ENCODE measurements at places on chromosomes 2 and 18. TPM values are rescaled to one million over a fixed set of nuclear protein-coding genes. Genes with fewer than 3 reads are reported as not detected.

Gene CNTNAP5
- not detected for total RNA-seq

Gene ME2
- total RNA-seq = 27.0 TPM

Gene BOD1L2
- not detected for total RNA-seq

Gene PID1
- 95.4 TPM for total RNA-seq

Gene PJVK
- 2.0 TPM for total RNA-seq

Gene MC5R
- not detected for total RNA-seq

Gene ASIC4
- total RNA-seq = not detected

Gene CD207
- not detected for total RNA-seq

Gene ABCB6
- total RNA-seq = 30.4 TPM

Gene ARHGAP15
- 7.2 TPM for total RNA-seq

Gene TEX44
- not detected for total RNA-seq

Gene RMND5A
- 45.6 TPM for total RNA-seq

Gene IL18R1
- 8.1 TPM for total RNA-seq

Gene IL1R2
- 13.6 TPM for total RNA-seq

GRCh38 chr18:49335677-49336076 is 124.8 kb downstream of the DYM start:
- DNase-seq = no peak

- no peak for DNase-seq
These were observed 803.3 kb downstream of the ADCYAP1 start for GRCh38 chr18:1708006-1708405.

DNA sequence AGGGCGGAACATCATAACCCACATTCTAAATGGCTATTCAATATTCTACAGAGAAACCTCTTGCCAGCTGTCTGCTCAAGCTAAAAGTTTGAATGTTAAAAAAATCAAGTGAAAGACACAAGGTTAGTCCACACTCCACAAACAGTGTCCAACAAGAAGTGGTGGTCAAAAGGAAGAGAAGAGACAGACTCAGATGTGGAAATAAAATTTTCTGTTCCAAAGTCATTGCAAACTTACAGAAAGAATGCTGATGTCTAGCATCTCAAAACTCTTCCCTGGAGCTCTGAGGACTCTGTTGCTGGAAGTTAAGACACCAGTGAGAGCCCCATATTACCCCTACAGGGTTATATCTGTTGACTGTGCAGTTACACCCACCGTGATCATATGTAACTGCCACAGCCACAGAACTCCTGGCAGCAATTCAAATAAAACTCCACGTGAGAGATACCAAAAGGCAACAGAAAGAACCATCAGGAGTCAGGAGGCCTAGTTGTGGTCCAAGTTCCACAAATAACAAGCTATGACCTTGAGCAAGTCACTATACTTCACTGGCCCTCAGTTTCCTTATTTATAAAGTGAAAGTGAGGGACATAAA is 60.9 kb downstream of the AAK1 start:
- DNase-seq = no peak

GRCh38 chr2:73979686-73980085 is 5.0 kb upstream of the TET3 start:
- DNase-seq = no peak

- peak; percentile 52 for DNase-seq
These were observed at the start of gene UNC80 for GRCh38 chr2:209771474-209772289. UNC80 (plus strand) TSS chr2:209771832; CDS start chr2:209772073, 241 bp downstream.

DNA sequence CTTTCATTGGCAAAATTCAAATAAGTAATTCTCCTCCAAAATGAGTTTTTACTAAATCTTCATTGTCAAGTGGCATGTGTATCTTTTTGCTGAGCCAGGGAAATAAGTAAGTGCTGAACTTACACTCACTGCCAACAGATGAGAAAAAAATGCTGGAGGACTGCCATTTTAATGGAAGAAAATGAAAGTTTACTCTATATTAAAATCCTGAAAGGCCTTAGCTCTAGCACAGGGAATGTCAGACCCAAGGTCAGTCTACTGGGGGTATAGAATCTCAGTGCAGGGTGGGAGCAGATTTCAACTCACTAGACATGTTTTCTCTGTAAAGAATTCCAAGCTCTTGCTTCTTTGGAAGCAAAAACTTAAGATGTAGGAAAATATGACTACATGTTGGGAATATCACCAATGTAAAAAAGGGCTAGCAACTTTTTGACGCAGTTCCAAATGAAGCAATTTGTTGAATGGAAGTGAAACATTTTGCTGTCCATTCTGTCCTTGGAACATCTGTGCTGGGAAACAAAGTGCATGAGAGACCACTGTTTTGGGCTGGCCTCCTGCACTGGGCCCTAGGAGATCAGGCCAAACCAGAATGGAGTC is 127.0 kb downstream of the ST6GAL2 start:
- no peak for DNase-seq

DNA sequence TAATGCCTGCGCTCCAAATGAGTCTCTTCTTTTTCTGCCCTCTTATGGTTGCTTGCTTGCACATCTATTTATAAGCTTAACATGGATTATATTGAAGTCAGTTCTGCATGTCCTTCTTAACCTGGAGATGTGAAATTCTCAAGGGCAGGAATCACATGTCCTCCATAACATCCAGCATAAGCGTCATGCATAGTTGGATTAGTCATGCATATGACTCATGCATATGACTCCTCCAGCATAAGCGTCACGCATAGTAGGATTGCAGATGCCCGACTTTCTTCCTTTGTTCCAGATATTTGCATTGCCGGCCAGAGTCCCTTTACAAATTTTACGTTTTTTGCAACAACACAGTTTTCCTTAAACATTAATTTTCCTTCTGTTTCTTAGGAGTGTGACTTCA is 308.6 kb downstream of the TGIF1 start:
- DNase-seq = no peak

DNA sequence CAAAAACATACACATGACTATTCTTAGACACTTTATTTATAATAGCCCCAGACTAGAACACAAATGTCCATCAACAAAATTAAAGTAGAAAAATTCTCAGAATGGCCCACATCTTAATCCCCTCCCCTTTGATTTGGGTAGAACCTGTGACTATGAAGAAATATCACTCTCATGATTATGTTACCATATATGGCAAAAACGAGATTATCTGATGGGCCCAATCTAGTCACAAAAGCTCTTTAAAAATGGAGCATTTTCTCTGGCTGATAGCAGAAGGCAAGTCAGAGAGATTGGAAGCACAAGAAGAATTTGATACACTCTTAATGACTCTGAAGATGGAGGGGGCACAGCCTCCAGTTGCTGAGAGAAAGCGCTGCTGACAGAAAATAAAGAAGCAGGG is 39.6 kb downstream of the METTL4 start:
- no peak for DNase-seq

DNA sequence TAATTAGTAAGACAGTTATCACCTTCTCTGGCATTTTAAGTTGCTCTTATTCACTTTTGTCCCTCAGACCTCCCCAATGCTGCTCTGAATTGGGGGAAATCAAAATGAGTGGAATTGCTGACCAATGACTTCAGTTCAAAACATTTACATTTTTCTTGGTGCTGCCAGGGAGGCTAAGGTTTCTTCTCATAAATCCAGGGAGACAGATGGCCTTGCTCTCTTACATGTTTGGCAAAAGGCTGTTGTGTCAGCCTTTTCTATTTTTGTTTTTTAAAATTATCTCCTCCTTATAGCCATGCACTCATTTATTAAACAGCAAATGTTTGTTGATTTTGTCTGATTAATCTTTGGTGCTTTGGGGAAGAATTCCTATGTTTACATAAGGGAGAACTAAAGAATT is 82.0 kb downstream of the GALNT13 start:
- DNase-seq = no peak

DNA sequence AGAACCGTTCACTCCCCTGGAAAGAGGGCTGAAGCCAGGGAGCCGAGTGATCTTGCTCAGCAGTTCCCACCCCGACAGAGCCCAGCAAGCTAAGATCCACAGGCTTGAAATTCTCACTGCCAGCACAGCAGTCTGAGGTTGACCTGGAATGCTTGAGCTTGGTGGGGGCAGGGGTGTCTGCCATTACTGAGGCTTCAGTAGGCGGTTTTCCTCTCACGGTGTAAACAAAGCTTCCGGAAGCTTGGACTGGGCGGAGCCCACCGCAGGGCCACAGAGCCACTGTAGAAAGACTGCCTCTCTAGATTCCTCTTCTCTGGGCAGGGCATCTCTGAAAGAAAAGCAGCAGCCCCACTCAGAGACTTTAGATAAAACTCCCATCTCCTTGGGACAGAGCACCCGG is 180.8 kb downstream of the WDR7 start:
- DNase-seq = no peak

- no peak for DNase-seq
These were observed 22.0 kb downstream of the RASGRP3 start for GRCh38 chr2:33498291-33498956.

GRCh38 chr2:108304975-108305374 is 16.3 kb downstream of the SULT1C2 start:
- no peak for DNase-seq

GRCh38 chr2:191020742-191021381 is 6.9 kb upstream of the STAT1 start:
- no peak for DNase-seq

DNA sequence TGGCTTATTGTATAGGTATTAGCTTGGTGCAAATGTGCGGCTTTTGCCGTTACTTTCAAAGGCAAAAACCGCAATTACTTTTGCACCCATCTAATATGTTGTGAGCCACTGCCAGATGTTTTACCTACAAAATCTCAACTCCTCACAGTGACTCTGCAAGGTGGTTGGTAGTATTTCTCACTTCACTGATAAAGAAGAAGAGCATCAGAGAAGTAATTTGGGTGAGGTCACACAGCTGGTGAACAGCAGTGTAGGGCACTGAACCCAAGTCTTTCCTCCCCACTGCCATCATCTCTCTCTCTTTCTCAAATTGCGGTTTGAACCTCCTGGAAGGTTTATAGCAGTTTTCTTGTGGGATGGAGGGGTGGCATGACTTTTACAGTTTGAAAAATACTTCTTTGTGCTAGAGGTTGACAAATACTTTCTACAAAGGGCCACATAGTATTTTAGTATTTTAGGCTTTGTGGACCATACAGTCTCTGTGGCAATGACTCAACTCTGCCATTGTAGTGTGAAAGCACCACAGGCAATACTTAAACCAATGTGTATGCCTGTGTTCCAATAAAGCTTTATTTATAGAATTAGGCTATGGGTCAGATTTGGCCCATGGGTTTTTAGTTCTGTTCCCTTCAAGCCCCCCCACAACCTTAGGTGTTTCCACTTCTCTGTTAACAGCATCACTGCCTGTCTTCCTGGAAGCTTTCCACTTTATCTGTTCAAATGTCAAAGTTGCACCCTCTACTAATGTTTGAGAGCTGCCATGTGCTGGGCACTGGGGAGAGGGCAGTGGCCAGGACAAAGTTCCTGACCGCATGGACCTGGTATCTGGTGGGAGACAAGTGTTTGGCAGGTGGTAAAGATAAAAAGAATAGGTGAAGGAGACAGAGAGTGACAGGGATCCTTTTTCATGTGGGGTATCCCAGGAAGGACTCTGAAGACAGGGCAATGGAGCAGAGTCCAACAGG is 30.1 kb downstream of the FHOD3 start:
- no peak for DNase-seq

GRCh38 chr2:98388081-98388480 is 41.8 kb downstream of the CNGA3 start:
- no peak for DNase-seq

GRCh38 chr2:60959501-60959900 is 58.0 kb upstream of the PEX13 start:
- DNase-seq = no peak

DNA sequence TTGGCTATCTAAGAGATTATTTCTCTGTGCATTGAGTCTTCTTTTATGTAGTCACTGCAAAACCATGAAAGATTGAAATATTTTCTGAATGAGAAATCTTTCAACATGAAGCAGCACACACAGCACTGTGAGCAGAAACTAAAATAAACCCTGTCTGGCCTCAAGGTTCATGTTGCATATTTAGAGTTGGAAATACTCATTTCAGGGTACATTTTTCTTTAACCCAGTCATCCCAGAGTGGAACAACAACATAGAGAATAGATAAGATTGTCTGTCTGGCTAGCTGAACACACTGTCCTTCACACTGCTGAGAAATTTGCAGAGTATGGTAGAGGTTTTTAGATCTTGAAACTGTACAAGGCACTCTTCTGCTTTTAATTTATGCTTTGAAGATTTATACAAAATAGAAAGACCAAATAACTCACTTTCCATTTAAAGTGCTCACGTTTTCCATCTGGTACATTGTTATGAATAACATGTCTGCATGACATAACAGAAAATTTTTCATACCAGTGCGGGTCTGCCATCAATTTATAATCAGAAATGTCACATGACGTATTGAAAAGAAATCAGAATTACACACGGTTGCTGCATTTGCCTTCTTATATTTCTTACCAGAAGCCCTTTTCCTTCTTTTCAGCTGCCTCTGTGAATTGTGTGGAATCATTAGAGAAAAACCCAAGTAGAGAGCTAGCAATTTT is 25.0 kb upstream of the FN1 start:
- DNase-seq = no peak

DNA sequence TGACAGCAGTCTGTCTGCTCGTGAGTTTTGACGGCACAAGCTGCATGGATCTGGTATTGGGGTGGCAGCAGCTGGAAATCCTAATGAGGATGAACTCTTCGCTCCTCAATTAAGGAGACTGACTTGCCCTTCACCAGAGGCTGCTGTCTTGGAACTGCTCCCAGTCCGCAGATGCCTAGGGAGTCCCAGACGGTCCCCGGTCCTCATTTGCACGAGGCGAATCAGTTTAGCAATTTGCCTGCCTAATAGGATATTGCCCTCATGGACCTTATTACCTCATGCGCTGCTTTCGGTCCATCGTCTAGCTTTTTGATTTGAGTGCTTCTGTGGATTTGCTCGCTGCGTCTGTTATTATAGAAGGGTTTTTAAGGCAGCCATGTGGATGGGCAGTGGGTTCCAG is 40.6 kb downstream of the ASAP2 start:
- DNase-seq = no peak

DNA sequence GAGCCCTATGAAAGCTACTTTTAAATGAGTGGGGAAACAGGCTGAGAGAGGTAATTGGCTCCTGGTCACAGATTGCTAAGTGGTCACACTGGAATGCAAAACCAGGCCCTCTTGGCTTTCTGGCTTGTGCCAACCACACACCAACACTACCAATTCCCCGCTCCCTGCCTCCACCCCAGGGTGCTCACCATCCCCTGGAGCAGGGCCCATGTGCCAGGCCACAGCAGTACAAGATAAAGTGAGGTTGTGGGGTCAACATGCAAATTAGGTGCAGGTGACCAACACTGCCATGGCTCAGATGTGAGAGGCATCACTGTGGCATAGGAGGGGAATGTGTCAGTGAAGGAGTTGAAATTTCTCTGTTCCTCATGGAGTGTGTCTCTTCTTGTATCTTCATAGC is 312.5 kb downstream of the MYCN start:
- DNase-seq = no peak

- DNase-seq = no peak
These were observed 189.8 kb upstream of the NABP1 start for GRCh38 chr2:191488135-191488534.

- DNase-seq = no peak
These were observed 7.0 kb upstream of the FAM178B start for GRCh38 chr2:96993367-96993766.

- no peak for DNase-seq
These were observed 45.1 kb upstream of the SERTAD2 start for GRCh38 chr2:64698668-64699444.

- DNase-seq = no peak
These were observed 219.5 kb upstream of the NRP2 start for GRCh38 chr2:205462681-205463345.
